Hematopoietic multipotent progenitor cell treated with erythropoietin and hydrocortisone succinate and interleukin-3 and kit ligand, for 15 days (in vitro differentiated cells): ENCODE measurements at places on chromosomes 12 and 14.

DNA sequence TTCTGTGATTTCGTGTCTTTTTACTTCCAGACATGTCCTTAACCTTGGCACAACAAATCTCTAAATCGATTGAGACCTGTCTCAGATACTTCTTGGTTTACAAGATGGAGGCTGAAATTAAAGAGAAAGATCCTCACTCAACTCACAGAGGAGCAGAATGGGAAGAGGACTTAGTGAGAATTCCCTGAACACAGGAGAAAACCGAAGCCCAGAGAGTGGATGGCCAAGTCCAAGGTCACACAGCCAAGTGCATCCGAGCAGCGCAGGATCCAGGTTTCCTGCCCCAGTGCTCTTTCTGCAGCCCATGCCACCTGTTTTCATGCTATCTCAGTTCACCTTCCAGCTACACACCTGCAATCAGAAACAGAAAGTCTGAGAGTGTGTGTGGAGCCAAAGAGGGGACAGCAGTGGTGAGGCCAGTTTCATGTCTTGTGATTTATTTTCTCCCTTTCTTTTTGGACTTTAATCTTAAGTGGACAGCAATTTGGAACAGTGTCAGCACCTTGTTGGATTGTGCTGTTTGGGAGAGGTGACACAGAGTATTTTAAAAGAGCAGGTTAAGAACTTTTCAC lies 22.9 kb upstream of the TCL1B start:
- DNase-seq = no peak

DNA sequence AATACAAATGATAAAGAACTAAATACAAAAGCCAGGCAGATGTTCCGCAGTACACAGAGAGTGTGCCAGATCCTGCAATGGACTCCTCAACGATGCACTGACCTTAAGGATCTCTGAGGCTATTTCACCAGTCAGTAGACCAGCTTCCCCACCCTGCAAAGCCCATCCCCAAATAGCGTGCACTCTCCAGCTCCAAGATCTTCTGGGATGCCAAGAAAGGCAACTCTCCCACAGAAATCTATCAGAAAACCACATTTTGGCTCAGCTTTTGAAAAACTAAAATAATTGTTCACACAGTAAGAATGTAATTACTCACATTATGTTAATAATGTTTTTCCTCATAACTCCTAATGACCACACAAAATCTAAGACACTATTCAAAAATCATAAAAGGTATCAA lies 90.4 kb downstream of the PPP2R5E start:
- DNase-seq = no peak

DNA sequence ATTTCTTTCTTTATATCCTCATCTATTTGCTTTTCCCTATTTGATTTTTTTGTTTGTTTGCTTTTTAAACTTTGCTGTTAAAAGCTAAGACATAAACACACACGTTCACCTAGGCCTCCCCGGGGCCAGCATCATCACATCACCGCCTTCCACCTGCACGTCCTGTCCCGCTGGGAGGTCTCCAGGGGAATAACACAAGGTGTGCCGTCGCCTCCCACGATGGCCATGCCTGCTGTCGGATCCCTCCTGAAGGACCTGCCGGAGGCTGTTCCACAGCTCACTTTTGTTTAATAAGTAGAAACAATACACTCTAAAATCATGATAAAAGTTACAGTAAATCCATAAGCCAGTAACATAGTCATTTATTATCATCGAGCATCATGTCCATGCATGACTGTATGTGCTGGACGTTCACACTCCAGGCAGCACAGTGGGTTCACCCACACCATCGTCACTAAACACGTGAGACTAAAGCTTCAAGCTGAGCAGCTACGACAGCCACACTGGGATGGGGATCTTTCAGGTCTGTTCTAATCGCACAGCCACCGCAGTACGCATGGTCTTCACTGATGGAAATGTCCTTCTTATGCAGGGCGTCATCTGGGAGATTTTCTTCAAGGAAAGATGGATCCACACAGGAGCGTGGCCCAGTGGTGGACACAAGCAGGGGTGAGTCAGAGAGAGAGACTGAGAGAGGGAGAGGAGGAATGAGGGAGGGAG lies 3.6 kb downstream of the RIMBP2 start:
- no peak for DNase-seq

DNA sequence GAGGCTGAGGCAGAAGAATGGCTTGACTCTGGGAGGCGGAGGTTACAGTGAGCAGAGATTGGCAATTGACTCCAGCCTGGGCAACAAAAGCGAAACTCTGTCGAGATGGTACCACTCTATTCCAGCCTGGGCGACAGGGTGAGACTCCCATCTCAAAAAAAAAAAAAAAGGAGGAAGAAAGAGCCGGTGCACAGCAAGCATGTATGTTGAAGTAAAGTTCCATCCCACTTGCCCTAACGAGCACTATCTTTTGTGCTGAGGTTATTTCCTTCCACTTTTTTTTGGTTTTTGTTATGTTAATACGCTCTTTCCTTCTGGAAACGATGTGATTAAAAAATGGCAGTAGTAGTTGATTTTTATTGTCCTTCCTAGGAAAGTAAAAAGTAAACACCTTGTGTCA lies 19.5 kb upstream of the GOLGA5 start:
- no peak for DNase-seq

GRCh38 chr14:25050269-25051150 lies 563 bp upstream of the STXBP6 start:
- DNase-seq = no peak

DNA sequence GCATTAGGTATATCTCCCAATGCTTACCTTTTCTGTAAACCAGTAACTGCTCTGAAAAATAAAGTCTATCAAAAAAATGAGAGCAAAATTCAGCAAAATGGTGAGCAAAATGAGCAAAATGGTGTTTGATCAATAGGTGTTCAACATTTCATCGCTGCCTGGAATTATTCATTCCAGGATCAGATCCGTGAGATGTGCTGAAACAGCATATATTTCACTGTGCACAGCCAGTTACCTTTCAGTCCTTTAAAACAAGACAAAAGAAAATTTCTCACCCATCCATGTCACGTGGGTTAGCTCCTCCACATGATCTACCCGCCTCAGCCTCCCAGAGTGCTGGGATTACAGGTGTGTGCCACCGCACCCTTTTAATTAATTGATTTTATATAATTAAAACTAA lies 8.1 kb upstream of the FGF23 start:
- DNase-seq = no peak

DNA sequence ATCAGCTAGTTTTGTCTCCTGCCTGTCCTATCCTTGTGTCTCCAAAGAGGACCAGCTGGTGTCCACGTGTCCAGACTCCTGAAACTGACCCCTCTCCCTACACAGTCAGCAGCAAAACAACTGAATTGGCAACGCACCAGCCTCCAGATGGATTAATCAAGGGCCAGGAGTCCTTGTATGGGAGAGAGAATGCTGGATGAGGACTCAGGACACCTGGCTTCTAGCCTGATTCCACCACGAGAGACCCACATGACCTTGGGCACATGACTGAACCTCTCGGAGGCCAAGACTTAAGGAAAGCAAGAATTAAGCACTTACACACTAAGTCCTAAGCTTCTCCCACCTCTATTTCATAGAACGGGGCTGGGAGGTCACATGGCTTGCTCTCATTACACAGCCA lies 60.4 kb upstream of the CMKLR1 start:
- no peak for DNase-seq

- DNase-seq = peak; percentile 38
Observed at GRCh38 chr14:44962334-44963043, 499 bp downstream of the TOGARAM1 start.

DNA sequence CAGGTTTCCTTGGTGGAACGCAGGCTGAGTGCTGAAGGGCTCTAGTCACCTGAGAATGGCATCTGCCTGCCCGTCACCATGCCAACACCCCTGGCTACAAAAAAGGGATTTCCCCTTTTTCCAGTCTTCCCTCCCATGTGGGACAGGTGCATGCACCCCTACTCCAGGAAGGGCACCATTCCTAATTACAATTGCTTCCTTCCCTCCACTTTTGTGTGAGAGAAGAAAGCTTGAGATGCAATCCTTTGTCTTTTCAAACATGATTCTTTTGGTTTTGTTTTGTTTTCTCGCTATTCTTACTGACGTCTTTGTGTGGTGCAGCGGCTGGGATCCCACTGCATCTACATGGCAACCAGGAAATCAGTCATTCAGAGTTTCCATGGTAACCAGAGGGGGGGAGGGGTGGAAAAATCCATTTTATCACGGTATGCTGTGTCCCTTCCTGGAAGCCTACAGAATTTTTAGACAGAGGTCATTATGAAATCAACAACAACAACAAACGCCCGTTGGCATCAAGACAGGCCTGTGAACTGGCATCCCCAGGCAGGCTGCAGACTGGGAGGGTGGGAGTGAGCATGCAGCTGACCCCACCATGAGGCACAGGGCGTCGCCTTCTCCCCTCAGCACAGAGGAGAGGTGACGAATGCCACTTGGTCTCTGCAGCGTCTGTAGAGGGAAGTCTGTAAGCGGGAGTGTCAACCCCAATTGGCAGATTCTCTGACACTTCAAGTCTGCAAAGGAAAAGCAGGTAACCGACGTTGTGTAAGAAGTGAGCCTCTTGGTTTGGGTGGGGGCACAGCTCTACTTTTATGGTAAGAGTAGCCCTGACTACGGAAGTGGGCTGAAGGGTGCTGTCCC lies 13.6 kb upstream of the GNG2 start:
- peak; percentile 30 for DNase-seq

DNA sequence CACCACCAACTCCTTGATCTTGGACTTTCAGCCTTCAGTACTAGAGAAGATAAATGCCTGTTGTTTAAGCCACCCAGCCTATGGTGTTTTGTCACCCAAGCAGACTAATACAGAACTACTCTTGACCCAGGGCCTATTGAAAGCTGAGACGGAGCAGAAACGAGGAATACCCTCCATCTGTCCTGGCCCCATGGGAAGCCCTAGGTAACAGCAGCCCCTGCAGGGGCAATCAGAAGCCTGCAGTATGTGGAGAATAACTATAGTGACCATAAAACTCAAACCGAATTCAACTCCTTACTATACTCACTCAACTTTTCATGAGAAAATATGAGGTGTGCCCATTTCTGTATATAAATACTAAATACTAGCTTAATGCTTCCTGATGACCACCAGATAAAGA lies 307.4 kb downstream of the NUAK1 start:
- DNase-seq = no peak

DNA sequence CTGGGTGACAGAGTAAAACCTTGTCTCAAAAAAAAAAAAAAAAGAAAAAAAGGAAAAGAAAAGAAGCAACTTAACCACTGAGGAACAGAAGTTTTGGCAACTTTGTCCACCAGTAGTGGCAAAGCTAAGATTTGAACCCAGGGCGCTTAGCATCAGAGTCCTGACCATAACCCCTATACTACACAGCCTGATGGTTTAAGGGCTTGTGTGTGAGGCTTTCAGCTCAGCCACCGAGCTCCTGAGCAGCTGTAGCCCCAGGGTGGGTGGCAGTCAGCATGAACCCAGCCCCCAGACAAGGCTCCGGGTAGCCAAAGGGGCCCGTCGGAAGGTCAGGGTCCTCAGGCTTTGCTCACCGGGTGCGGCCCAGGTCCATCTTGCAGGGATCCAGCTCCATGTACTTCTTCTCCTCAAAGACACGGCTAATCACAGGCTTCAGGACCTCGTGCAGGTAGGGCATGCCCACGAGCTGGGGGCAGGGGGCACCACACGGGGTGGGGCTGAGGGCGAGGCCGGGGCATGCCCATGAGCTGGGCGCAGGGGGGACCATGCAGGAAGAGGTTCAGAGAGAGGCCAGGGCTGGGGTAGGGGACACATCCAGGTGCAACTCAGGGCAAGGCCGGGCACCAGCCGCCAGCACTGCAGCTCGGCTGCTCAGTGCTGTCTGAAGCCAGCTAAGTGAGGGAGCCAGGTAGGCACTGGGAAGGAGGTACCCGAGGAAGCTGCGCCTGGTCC lies 20.9 kb downstream of the RASAL1 start:
- DNase-seq = no peak

DNA sequence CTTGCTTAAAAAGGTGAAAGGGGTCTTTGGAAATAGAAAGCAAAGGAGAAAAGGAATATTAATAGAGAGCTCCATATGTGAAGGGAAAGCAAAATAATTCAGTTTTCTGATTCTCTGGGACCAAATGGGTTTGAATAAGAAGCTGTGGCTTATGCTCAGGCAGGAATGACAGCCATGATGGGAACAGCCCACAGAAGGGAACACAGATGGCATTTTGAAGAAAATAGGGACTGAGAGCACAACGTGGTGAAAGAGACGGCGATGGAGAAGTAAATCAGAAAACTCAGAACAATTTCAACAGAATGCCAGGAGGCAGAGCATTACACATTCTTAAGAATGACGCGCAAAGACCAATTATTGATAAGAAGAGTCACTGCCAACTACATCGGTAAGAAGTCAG lies 102.8 kb downstream of the STXBP6 start:
- DNase-seq = no peak

DNA sequence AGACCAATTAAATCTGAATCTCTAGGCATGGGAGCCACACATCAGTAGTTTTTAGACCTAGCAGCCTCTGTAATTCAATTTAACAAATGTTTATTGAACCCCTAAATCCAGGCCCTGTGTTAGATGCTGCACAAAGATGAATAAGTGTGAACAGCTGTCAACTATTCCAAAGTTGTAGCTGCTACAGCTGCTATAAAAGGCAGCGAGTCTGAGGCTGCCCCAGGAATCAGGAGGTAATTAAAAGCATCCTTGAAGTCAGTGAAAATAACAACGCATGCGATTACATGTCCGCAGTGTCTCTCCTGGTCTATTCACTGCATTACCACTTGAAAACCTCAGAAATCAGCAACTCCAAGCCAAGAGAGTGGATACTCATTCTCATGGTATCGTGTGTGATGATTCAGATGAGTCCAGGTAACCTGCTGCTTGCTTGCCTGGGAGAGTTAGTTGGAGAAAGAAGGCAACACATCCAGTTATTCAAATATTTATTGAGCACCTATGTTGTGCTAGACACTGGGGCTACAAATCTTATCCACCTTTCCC lies 34.9 kb upstream of the DDHD1 start:
- DNase-seq = no peak

- peak; percentile 85 for DNase-seq
Observed at GRCh38 chr12:54294152-54294952, 6.5 kb downstream of the NFE2 start.

GRCh38 chr14:64938972-64939816 lies 3.4 kb downstream of the GPX2 start:
- DNase-seq = no peak

DNA sequence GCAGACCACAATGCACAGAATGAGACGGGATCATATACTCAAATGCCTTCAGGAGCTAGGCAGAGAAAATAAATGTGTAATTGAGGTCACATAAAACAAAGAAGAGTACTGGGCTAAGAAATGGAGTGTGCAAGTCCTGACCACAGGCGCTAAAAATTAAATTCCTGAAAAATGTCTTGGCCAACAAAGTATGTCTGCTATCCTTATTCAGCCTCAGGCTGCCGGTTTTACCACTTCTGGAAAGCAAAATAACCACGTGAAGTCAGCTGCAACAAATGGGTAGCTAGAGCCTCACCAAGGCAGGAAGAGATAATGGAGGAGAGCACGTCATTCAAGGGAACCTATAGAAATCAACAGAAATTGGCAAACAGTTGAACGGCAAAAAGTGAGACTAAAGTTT lies 3.1 kb downstream of the PYGL start:
- no peak for DNase-seq

GRCh38 chr12:2650261-2651067 lies 144.3 kb upstream of the FKBP4 start:
- DNase-seq = no peak

GRCh38 chr12:8948701-8949341 lies 624 bp downstream of the M6PR start:
- DNase-seq = peak; percentile 19
